ENCODE measurements at places on chromosomes 2 and 18.

DNA sequence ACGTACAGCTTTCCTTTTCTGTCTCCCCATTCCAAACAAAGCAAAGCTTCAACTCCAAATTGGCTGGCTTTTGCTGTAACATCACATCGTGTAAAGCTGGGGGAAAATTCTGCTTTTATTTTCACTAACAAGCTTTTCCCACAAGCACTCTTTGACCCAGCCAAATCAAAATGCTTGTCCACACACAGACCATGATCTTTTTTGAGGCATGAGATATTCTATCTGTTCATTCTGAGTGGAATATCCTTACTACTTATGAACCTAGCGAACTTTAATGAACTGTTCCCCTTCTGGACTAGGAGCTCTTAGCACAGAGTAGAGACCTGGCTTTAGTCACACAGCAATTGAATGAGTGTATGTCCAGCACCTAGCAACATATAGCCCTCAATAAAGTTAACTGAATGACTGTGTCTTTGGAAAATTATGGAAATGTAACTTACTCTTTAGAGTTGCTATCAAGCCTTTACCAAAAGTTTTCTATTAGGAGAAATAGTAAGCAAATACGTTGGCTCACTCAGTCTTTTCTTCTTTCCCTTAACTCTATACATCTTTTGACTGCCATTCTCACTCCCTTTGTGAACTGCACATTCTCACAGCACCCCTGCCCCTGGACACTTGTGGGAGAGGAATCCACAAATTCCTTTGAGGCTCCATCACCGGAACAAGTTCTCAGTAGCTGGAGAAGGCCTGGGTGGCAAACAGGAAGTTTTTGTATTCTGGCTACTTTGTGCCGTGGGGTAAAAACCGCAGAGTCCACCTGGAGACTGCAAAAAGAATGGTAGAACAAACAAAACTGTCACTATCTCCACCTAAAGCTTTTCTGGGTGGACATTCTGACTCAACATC is 1.3 kb upstream of the UBE2E3 start:
- DNase-seq = no peak

DNA sequence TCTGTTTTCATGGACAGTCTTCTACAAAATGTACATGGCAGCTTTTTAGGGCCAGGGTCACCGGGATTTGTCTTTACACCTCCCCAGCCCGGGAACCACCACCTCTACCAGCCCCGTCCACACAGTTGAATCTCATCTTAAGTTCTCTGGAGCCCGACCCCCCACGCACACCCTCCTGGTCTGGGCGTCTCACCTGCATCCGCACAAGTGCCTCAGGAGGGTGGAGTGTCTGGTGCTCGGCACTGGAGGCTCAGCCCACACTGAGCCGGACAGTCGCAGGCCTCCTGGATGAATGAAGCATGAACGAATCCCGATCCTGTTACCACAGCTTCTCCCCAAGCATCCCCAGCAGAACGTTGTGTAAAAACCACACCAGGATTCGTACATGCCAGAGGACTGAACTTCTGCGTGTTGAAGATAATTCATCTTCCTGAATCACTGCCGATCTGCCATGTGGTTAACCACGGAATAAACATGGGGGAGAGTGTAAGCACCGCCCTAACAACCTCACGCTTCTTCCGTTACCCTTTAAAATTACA is 162.0 kb downstream of the RTP5 start:
- DNase-seq = peak; percentile 26

- peak; percentile 76 for DNase-seq
Observed at GRCh38 chr2:113084249-113085000, 16.7 kb downstream of the IL1F10 start.

- peak; percentile 36 for DNase-seq
Observed at GRCh38 chr2:190948671-190949070, 65.3 kb downstream of the STAT1 start.

DNA sequence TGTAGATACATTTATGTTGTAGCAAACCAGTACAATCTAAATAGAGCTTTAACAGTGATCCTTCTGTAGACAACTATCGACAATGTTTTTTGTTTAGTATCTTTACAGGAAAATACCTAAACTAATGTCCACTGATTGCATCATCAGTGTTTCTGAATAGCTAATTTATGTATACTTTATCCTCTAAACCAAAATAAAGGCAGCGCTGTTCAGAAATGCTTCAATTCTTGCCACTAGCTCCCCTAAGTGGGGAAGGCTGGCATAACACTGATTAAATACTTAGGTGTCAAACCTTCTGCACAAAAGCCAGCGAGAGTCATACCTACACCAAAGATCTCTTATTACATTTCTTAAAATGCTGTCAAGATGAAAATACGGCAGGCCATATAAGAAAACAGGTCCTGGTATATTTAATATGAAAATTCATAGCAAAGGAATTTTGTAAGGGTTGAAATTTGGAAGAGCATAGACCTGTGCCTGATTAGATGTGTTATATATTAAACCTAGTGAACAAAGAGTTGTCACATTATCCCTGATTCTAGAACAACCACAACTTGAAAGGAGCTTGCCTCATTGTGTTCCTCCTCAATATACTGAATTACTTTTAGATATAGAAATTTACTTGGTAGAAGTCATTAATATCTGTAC is 1693.4 kb upstream of the SLC39A10 start:
- no peak for DNase-seq

- no peak for DNase-seq
Observed at GRCh38 chr18:44409515-44409914, 271.2 kb upstream of the SETBP1 start.
